DMS79 treated with DMSO at 0.1 percent for 48 hours (cell line): ENCODE measurements at places on chromosomes 11 and 22.

DNA sequence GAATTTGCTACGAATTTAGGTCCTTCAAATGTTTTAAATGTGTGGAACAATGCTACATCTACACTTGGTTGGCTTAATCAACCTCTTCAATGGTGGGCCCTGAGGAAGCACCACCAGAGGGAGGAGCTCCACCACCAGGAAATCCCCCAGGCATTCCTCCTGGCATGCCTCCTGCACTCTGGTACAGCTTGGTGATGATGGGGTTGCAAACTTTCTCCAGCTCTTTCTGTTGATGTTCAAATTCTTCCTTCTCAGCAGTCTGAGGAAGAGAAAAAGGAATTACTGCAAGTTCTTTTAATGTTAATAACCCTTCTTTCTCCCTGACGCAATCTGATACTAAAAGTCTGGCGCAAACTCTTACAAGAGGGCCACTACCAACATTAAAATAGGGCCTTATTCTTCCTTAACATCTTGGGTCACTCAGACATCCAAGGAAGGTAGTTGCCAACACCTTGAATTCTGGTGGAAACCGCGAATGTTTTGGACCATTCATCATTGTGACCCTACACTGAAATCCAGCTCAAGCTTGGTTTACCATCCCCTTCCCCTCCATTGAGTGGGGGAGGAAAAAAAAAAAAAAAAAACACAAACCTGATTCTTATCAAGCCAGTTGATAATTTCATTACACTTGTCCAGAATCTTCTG, 4.2 kb downstream of the HSPA8 start:
- no peak for DNase-seq

DNA sequence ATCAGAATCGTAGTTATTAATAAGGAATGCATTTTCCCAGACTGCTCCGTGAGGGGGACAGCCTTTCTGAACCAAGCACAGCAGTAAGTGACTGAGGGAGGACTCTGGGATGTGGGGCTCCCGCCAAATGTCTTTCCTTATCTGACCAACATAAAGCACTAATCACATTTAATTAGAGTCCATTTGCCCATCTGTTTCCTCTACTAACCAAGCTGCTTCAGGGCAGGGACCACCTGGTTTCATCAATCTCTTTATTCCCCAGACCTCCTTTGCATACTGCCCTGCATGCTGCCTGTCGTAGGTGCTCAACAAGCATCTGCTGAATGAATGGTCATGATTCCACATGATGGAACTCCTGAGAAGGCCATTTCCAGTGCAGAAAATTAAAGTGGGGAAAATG, 29.4 kb downstream of the SMCO4 start:
- DNase-seq, result no peak

DNA sequence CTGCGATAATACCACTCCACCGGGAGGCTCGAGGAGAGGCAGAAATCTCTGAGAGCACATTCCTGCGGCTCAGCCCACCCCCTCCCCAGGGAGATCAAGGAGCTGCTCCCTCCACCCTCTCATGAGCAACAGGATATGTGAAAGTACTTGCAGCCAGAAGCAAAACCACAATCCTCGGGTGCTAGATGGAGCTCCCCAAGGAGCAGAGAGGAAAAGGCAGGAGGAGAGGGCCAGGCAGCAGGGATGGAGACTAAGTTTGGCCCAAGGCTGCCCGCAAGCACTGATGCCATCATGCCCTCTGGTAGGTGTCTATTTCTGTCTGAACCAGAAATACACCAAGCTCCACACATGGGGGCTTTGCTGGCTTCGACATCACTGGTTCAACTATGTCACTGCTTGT, 22.3 kb downstream of the VPS37C start:
- no peak for DNase-seq

- peak; percentile 82 for DNase-seq
Measured at GRCh38 chr11:64844330-64845128, at the start of gene CDC42BPG. Gene CDC42BPG (minus strand): TSS chr11:64844653. CDS start chr11:64844569, 84 bp downstream.

DNA sequence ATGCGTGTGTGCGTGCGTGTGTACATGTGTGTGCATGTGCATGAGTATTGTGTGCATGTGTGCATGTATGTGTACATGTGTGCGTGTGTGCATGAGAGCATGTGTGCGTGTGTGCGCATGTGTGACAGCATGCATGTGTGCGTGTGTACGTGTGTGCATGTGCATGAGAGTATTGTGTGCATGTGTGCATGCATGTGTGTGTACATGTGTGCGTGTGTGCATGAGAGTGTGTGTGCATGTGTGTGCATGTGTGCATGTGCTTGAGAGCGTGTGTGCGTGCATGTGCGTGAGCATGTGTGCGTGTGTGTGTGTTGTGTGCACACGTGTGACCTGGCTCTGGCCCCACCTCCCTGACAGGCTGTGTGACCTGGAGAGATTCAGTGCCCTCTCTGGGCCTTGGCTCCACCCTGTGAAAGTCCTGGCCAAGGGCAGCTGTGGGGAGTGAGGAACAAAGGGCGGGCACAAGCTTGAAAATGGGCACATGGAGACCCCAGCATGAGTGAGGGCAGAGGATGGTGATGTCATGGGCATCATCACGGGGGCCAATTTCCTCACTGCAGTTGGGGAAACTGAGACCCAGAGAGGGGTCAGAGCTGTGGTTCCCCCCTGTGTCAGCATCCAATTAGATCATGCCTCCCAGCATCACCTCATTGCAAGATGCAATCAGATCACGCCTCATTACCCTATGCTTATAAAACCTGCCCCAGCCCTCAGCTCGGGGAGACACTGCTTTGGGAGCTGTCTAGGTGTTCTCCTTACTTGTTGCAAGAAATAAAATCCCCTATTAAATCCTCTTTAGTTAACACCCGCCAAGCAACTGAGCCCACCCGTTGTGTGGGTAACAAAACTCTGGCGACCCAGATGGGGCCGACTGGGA, 658 bp downstream of the ACY3 start:
- peak; percentile 5 for DNase-seq

- DNase-seq, result no peak
Measured at GRCh38 chr11:135073870-135074269, 661.8 kb upstream of the B3GAT1 start.

- DNase-seq, result no peak
Measured at GRCh38 chr11:41950470-41951143, 491.2 kb upstream of the LRRC4C start.

DNA sequence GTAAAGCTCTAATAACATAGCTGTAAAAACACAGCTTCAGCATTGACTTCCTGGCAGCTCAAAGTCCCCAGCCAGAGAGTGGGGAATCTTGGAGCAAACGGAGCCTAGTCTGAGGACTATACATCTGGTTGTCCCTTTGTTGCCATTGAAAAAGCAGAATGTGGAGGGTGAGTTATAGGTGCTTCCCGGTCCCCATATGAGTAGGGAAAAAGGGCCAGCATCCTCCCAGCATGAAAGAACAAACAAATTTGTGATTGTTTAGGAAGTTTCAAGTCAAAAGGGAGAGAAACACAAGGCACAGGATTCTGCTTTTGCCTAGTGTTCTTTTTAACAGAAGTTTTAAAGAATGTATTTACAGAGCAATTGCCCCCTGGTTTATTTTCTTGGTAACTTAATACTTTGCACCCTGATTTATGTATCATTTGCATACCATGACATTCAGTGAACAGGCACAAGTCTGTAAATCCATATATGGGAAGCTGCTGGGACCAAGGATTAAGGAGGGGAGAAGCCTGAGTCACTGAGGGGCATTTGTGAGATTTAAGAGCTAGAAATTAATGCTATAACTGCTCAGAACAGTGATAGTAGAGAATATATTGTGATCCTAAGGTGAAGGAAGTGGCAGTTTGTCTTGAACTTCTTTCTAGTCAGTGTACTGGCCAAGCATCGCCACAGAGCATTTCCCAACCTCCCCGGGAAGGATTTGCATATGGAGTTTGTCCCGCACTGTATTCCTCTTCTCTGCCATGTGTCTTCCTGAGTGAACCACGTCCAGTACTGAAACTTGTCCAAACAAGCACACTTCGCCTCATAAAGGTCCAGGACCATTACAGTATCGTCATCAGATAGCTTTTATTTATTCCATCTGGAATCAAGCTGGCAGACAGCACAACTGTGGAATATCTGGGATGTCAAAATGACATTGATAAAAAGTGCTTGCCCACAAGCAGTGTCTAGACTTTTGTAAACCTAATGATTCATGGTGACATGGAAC, 103.0 kb downstream of the DBX1 start:
- no peak for DNase-seq
